GM23248 (cell line): ENCODE measurements at places on chromosomes 12 and 14.

GRCh38 chr14:69059658-69060623, 80.8 kb upstream of the ACTN1 start:
- peak; percentile 99 for DNase-seq

- DNase-seq: no peak
Measured at GRCh38 chr12:26867080-26867479, 34.1 kb upstream of the ITPR2 start.

GRCh38 chr14:98896449-98896848, 375.5 kb downstream of the BCL11B start:
- no peak for DNase-seq

GRCh38 chr14:73180385-73180805, 44.1 kb downstream of the PSEN1 start:
- DNase-seq: peak; percentile 89

DNA sequence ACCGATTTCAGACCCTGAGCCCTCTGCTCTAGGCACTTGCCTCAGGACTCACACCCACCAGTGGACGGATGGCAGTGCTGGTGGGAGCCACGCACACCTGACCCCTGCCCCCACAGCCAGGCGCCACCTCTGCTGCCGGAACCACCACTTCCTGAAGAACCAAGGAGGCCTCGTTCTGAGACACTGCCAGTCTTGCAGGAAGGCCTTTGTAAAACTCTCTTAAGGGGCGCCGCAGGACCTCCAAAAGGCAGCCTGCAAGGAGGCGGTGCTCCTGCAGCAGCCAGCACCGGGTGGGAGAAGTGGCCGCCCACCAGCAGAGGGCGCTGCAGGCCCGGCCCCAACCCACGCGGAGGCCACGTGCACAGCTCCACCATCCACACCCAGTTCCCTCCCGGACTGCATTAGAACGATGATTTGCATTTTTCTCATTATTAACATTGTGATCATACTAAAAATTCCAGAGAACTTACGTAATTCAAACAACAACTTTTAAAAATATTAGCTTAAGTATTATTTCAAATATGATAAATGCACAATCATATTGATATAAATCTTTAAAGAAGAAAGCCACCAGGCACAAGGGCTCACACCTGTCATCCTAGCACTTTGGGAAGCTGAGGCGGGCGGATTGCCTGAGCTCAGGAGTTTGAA, 12.8 kb downstream of the STX2 start:
- peak; percentile 76 for DNase-seq

GRCh38 chr12:104049278-104049902, 597 bp downstream of the GLT8D2 start:
- peak; percentile 74 for DNase-seq

- peak; percentile 49 for DNase-seq
Measured at GRCh38 chr12:109710747-109711595, 2.7 kb upstream of the FAM222A start.

DNA sequence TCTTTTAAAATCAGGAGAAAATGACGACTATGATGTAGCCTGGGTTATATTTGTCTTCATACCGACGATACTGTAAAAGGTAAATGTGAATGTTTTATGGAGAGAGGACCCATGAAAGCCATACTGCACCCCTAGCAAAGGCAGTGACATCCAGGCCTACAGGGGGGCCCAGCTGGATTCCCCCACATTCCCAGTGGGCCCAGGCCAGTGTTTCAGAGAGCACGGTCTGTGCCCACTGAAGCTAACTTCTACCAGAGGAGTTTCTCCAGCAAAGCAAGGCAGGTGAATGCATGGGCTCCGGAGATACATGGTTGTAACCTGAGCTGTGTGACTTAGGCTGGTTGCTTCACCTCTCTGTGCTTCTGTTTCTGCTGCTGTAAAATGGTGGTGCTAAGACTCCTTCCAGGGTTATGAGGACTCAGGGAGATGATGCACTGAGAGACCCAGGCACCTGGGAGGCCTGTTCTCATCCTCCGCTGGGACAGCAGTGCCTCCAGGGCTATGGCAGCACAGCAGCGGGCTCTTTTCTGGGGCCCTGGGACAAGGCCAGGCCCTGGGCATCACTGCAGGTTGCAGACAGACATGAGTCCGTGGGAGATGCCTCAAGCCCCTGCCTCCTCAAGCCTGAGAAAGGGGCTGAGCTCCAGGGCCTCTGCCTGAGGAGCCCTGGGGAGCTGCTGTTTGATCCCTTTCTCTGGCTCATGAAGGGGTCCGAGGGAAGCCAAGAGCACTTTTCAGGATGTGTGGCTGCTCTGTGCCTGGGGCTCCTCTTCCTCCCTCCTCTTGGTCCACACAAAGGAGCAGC, 73.7 kb downstream of the SERPINA3 start:
- DNase-seq: no peak

- peak; percentile 78 for DNase-seq
Measured at GRCh38 chr12:55738123-55739024, 4.5 kb upstream of the GDF11 start.

DNA sequence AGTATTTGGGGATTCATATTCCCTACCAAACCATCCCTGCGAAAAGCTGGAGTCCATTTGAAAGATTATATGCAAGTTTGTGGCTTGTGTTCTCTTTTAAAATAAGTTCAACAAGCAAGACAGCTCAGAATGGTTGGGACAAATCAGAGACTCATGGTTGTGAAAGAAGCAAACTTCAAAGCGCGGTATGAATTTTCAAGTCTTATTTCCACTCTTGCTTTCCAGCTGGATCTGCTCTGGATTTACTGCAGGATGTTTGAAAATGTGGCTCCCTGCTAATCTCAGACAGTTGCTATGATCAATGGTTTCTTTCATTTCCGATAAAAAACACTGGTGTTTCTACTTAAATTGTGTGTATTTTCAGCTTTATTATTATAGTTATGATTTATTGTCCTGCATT, 477.5 kb downstream of the RAD51B start:
- DNase-seq: no peak

GRCh38 chr14:42517806-42518500, 911.3 kb downstream of the LRFN5 start:
- DNase-seq: no peak
